AML-193 (cell line): ENCODE measurements at places on chromosomes 5 and 9.

DNA sequence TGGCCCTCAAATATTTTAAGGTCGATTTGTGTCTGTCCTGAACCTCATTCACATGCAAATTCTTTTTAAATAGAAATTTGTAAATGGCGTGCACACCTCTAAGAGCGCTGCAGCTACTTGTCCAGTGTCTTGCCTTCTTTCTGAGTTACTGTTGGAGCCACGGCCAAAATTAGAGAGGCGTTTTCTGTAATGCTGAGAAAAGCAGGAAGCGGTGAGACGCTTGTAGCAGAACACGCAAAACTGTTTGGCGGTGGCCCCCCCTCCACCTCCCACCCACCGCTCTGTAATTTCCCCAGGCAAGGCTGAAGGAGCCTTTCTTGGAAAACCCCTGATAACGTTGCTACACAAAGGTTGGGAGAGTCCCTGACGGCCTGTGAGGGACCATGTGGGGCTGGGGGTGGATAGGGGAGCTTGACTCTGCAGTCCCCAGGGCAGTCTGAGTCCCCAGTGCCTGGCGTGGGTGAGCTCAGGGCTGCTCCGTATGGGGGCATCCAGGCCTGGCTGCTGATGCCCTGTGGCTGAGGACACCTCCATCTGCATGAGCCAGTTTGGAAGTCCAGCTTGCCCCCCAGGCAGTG, 96.5 kb downstream of the GADD45G start:
- no peak for DNase-seq

DNA sequence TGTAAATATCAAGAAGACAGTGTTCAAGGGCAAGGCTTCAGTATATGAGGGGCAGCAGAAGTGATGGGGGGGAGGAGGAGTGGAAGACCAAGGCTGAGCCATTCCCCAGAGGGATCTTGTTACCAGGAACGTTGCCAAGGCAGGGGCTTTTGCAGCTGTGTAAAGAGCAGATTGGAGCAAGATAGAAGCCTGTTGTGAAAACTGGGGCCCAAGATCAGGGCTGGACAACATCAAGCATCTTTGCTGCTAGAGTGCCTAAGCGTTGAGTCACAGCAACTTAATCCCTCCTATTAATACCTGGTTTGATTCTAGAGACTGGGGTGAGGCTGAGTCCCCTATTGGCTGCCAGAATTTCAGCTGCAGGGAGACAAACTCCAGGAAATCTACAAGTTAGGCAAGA, 18.4 kb upstream of the ERCC6L2 start:
- DNase-seq, result no peak

GRCh38 chr9:2722715-2723114, 5.4 kb downstream of the KCNV2 start:
- no peak for DNase-seq

DNA sequence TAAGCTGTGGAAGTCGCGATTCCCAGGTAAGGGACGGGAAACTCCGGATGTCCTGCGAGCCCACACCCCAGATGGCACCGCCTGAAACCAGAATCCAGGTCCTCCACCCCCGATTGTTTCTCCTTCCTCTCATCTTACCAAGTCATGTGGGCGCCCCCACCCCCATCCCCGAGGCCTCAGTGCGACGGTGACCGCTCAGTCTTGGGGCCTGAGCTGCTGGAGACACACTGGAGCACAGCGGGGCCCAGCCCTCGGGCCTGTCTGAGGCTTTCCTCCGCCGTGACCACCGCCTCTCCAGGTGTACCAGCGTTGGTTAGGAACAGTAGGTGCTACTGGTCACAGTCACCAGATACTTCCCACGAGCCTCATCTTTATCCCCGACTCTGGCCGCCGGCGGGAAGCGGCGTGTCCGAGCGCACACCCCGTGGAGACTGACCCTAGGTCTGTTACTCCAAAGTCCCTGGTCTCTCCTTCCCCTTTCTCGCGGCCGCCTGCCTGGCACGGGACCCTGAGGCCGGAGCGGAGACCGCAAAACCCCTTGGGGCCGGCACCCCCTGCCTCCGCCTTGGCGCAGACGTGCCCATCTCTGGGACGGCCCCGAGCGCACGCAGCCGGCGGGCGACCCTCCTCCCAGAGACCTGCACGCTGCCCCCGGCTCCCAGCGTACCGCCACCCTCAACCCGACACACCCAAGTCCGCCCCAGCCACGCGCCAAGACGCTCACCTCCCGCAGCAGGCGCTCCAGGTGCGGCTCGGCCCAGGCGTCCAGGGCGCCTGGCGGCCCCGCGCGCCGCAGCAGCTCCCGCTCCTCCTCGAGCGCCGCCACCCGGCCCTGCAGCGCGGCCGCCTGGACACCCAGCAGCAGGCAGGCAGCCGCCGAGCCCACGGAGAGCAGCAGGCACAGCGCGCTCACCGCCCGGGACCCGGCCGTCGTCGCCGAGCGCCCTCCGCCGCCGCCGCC, 733 bp downstream of the COL23A1 start:
- peak; percentile 18 for DNase-seq

DNA sequence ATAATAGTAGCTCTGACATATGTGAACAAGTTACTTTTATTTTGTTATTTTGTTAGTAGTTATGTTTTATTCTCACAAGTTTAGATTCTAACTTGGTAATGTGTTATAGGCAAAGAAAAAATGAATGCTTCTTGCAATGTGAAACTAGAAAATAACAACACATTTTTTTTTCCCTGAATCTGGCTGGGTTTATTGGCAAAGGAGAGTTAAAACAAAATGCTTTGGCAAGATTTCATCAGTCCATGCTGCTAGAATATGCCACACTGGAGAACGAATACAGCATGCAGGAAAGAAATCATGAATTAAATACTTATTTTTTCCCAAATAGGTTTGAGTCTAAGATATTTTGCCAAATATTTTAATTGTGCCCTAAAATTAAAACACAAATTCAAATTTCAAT, 1048.1 kb upstream of the ACO1 start:
- no peak for DNase-seq

GRCh38 chr5:124678922-124679519, 67.4 kb downstream of the ZNF608 start:
- DNase-seq, result no peak

- DNase-seq, result no peak
Measured at GRCh38 chr9:86062845-86063693, 36.3 kb downstream of the GOLM1 start.

- DNase-seq, result no peak
Measured at GRCh38 chr5:23316060-23316591, 191.3 kb upstream of the PRDM9 start.

GRCh38 chr9:97773723-97774122, 76.6 kb upstream of the XPA start:
- no peak for DNase-seq

GRCh38 chr9:6757132-6757455, 679 bp upstream of the KDM4C start:
- peak; percentile 76 for DNase-seq

DNA sequence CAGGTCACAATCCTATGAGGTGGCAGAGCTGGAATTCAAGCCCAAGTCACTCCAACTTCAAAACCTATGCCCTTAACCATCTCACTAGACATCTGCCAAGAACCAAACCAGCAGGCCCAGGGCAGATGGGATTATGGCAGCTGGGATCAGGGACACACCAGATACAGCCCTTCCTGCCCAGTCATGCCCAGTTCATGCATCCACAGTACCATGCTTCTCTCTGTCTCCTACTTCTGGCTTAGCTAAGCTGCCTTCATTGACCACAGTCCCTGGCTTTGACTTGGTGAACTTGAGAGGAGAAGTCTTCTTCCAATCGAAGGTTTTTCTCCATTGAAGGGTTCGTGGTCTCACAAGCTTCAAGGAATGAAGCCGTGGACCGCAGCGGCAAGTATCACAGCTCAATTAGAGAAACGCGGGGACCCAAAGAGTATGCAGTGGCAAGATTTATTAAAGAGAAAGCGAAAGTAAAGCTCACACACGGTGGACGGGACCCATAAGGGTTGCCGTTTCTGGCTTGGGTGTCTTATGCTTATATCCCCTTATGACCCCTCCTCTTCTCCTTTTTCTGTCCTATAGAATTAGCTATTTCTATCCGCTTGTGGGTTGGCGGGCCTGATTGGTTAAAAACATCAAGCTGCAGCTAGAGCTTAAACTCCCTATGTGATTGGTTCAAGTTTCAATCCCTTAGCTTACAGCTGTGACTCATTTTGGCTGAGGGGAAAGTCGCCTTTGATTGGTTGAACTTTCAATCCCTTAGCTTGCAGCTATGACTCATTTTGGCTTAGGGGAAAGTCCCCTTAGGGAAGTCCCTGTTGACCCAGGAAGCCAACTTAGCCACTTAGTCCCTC, 101.2 kb downstream of the TRIM36 start:
- DNase-seq, result no peak

DNA sequence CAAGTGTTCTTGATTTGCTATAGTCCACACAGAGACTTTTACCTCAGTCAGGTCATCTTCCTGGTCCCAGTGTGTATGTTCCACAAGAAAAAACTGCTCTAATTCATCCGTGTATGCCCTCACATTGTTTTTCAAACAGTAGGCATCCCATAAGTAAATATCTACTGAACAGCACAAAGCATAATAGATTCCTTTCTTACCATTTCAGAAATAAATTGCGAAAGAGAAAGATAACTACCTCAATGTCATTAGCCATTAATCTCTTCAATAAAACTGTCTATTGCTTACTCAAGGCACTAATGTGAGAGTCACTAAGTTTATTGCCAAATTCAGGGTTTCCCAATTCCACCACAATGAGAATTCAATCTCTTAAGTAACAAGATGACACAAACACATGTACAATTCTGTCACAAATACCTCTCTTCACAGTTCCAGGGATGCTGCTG, 9.6 kb downstream of the FBXW2 start:
- peak; percentile 92 for DNase-seq

DNA sequence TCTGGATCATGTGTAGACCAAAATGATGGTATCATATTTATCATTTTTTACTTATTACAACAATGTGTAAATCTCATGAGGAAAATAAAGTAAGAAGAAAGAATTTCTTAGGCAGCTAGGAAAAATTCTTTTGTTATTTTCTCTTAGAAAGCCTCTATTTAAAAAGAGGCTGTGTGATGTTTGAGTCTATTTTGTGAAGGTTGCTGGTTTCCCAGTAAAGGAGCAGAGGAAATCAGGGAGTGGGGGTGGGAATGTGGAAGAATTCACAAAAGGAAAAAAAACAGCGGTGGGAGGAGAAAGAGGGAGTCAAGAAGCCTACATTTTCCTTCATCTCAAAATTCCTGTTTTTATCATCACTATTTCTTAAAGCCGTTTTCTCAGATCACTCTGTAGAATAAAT, 20.1 kb downstream of the PTCH1 start:
- no peak for DNase-seq

DNA sequence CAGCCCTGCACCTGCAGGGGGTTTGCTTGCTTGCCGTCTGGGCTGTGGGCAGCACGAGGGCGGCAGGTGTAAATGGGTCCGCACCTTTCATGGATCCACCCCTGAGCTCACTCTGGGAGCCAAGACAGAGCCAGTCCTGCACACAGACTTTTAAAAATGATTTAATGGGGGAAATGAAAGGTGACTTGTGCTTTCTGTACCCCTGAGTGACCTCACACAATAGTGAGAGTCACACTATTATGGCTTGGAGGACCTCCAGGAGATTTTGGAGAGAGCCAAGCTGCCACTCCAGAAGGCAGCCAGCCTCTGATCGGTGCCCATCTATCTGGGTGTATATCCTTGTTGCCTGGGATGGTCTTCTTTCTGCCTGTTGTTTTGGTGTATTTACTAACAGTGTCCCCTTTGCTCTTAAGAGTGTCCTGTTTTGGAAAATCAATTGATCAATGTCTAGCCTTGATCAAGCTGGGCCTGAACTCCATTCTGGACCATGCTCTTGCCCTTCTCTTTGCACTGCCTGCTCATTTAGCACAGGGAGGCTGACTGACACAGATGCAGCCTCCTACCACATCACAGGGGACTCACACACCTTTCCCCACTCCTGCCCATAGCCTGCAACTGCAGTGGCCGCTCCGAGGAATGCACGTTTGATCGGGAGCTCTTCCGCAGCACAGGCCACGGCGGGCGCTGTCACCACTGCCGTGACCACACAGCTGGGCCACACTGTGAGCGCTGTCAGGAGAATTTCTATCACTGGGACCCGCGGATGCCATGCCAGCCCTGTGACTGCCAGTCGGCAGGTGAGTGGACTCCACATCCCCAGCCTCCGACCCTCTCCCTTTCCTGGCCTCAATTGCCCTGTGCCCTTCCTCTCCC, 29.5 kb downstream of the LAMC3 start:
- no peak for DNase-seq

DNA sequence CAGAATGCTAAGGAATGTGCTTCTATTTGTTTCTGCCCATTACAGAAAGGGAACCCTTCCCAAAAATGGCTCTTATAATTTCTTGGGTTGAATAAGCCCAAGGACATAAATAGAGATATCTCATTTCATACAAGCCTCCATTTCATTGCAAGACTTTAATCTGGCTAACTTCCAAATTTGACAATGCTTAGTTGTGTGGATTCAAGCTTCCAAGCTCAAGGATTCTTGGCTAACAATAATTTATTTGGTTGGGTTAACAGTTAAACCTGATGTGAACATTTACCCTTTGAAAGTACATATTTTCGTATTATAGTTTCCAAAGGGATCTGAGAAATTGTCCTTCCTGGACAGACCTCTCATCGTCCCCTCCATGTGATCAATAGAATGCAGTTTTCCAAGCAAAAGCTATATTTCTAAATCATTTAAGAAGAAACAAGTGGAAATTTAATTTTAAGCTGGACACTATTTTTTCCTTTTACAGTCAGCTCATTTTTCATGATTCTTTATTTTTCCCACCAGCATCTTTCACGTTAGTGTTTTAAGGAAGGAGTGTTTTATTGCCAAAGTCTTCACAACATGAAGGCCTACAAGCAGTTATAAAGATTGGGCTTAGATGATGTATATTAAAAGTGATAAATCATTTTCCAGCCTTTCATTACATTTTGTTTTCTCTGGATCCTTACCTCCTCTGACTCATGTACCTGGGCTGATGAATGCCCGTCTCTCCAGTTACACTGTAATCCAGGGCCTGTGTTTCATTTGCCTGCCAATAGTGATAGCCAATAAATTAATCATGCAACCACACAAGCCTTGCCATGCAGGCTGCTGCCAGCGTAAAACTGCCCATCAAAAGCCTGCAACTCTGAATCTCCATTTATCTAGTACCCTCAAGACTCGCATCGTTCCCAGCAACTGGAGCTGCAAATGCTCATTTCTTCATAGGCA, 176.7 kb downstream of the NTRK2 start:
- no peak for DNase-seq

DNA sequence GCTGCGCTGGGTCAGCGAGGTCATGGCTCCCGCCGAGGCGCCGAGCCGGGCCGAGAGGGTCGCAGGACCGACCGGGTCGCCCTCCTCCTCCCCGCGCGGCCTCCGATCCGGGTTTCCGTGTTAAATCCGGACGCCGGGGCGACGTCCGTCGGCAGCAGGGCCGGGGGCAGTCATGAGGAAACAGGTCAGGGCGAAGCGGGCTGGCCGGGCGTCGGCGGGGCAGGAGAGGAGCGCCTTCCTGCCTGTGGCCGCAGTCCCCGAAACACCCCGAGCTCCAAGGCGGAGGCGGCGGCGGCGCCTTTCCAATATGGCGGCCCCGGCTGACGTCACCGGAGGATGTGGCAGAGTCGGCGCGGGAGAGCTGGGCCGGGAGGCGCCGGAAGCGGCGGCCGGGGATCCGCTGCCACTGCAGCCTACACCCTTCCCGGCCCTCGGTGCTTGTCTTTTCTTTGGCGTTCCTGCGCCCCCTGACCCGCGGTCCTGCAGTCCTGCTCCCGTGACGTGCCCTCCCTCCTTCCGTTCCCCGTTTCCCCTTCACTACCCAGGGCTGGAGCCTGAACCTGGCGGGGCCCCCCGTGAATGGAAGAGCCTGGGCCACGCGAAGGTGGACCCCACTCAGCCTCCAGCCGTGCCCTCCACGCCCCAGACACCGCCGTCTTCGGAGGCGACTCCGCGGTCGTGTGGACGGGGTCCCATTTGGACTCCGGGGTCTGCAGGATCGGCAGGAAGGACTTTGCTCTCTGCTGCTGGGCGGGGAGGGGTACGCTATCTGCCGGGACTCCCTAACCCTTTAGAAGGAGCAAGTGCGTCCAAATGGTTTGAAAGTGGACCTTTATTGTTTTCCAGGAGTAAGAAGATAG, at the start of gene GOLPH3:
Gene GOLPH3 (minus strand): TSS at position 309 of the 860 bp plus-strand sequence. CDS start 285 bp downstream, at position 24.
- DNase-seq, result peak; percentile 85
